ENCODE measurements at places on chromosomes 1 and 21.

DNA sequence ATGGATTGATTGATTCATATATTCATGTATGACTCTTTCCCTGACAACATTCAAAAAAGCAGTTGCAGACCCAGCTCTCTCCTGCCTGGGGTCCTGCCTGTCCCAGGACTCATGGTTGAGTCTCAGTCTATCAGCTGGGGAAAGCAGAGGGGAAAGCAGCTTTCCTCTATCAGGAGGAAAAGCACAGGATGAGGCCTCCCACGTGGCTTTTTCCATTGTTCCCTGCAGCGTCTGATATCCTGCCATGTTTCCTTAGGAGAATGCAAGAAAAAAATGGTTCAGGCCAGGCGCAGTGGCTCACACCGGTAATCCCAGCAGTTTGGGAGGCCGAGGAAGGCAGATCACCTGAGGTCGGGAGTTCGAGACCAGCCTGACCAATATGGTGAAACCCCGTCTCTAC is 133.0 kb upstream of the VAMP3 start:
- no peak for DNase-seq

- no peak for DNase-seq
Observed at GRCh38 chr1:115159958-115160357, 70.7 kb upstream of the TSPAN2 start.

DNA sequence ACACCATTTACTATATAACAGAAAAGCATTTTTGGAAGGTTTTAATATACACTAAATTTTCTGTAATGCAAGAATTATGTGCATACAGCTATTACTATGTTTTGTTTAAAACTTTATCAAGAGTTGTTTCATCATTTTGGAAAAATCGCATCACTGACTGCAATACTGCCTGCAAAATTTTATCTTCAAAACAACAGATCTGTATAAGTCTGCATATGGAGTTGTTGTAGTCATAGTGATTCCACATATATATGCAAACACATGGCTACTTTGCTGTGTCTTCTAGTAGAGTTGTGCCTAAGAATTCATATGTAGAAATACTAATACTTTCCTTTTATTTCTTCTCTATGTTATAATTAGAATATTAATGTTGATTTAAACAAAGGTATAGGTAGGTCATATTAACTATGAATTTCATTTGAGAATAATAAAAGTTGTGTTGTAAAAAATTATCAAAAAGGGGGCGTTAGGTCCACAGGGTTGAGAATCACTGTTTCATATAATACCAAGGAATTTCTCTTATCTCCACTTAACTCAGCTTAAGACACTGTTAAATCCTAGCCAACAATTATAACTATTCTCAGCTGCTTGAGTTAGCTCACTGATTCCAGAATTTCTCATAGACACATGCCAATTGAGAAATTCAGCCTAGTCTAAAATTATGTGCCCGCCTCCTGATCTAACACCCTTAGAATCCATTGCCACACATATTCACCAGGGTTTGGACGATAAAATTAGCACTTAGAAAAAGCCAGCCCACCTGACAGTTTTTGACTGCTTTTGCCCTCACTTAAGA is 22.9 kb upstream of the LAMC1 start:
- DNase-seq, result no peak

DNA sequence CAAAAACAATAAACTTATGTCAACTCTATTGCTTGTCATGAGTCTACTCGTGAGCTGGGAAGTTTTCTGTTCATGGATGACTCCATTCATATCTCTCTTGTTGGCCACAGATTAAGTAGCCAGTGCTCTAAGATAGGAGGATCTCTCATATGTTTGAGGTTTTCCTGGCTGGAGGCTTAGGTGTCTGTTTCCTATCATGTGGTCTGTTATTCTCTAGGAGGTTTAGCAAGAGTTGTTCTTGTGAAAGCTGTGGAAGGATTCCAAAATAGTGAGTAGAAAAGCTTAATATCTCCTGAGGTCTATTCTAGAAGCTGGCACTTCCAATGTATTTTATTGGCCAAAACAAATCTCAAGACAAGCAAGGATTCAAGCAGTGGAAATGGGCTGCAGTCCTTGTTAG is 5.8 kb upstream of the KRTAP20-2 start:
- DNase-seq, result no peak

DNA sequence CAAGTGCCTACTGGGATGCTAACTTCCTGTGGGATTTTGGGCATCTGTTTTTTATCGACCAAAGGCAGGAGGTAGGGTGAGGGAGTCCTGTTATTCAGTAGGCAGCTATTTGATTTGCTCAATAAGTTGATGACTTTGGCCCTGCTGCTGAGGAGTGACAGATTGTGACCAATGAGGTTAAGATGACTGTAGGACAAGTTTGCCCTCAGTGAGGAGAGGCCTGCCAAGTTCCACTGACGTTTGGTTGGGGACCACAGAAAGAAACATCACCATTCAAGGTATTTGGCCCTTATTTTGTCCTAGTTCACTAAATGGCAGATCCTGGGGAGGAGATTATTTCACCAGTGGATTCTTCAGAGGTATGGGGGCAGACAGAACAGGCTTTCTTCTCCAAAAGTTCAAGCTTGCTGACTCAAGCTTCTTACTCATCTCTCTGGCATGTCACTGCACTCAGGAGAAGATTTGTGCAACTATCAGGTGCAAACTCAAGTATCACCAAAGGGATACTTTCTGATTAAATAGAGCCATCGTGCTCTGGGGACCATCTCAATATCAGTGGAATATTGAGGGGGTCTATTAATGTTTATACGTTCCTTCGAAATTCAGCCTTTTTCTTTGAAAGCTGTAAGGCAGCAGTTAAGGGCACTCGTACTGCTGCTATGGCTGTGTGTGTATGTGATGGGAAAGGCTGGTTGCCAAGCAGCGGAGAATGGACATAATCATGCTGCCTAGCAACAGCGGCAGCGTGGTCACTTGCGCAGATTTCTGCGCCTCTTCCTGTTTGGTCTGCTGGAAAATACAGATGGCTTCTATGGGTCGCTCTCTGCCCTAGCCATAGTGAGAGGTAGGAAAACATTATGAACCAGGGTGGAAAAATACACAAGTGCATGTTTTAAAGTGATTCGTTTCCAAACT is 78.7 kb downstream of the PBX1 start:
- no peak for DNase-seq

DNA sequence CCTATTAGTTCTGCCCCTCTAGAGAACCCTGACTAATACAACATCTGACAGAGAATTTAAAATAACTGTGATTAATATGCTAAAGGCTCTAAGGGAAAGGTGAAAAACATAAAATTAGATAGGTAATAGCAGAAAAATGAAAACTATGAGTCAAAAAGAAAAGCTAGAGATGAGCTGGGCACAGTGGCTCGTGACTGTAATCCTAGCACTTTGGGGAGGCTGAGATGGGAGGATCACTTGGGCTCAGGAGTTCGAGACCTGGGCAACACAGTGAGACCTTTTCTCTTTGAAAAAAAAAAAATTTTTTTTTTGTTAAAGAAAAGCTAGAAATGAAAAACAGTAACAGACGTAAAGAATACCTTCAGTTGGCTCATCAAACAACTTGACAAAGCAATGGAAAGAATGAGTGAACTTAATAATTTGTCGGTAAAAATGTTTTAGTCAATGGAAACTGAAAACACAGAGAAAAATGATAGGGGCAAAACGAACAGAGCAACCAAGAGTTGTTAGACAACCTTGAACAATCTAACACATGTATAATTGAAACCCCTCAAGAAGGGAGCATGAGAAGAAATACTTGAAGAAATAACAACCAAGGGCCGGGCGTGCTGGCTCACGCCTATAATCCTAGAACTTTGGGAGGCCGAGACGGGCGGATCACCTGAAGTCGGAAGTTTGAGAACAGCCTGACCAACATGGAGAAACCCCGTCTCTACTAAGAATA is 132.9 kb upstream of the GFI1 start:
- DNase-seq, result no peak

DNA sequence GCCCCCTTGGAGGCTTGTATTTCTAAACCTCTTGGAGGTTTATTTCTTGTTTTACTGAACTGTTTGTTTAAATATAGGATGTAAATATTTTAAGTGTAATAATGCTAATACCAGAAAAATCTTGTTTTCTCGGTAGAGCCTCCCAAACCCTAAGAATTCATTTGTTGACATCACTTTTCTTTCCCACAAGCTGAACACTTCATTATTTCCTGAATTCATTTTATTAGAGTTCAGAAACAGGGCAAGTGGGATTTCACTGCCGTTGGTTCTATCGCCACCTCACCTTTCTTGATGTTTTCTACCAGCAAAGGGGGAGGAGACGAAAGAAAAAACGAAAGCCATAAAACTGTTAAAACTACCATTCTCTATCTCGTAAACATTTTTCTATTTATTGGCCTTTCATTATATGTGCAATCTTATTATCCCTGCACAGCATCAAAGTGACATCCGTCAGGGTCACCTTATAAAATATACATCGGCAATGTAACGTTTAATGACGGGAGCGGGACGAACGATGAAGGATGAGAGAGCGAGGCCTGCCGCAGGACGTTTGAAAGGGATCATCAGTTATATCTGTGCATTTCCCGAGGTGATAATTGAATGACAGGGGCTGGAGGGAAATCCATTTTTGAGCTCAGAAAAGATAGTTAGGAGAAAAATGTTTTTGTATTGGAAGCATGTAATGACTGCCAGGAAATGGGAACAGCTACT is 59.5 kb downstream of the SLC45A1 start:
- no peak for DNase-seq
